Naive thymus-derived CD8-positive, alpha-beta T cell (primary cell): ENCODE measurements at places on chromosomes 2 and 18.

DNA sequence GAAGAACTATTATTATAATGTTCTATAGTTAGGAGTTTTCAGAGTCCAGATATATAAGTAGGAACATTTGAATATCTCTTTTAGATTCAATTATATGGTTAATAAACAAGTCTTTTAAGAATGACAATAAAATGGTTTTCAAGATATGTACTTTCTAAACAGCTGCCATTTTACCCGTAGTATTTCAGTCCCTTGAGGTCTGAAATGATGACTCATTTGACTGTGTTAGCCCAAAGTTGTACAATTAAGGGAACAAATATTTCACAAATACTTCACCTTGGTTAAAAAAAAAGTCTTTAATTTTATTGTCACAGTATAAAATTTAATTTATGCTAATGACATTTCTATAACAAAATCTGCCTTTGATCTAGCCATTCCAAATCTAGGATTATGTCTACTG lies 91.6 kb upstream of the TANK start:
- H3K27ac ChIP-seq: no peak overlapping the region
- H3K4me1 ChIP-seq: peaks cover 3% of the 10 kb centered on the region
- no peak for DNase-seq
- no peaks in the 10 kb centered on the region for H3K27me3 ChIP-seq

DNA sequence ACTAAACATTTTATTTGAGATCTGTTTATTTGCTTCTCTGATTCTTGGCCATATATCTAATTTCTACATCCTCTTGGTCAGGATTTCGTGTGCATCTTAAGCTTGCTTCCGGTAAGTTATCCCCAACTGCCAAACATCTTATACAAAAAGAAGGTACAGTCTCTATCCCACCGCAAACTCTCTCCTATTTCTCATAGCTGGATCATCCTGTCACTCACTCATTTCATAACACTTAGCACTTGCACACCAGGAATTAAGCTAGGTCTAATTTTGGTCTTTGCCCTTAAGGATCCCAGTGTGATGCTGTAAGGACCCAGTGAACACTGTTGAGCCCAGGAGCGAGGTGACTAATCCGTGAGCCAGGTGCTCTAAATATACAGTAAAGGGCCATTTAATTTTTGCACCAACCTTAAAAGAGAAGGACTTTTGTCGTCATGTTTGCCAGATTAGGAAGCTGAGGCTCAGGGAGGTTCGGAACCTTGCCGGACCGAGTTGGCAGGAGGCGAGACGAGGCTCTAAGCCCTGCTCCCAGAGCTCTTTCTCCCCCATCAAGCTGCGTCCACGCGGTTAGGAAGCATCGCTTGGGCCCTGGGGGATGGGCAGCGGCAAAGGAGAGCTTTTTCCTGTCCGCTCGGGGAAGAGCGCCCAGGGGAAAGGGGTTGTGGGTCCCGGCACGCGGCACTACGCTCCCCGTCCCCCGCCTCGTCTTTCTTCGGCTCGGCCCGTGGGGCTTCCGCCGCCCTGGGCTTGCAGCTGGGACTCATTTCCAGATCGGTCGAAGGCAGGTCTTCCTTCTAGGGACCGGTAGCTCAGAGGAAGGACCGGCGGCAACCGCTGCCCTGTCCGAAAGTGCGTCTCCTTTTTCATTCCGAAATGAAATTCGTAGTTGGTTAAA lies 4.1 kb upstream of the ITPRIPL1 start:
- H3K27ac ChIP-seq: peak overlapping the region; percentile 87
- peaks cover 66% of the 10 kb centered on the region for H3K4me1 ChIP-seq
- peak overlapping the region; percentile 86 for H3K4me3 ChIP-seq

DNA sequence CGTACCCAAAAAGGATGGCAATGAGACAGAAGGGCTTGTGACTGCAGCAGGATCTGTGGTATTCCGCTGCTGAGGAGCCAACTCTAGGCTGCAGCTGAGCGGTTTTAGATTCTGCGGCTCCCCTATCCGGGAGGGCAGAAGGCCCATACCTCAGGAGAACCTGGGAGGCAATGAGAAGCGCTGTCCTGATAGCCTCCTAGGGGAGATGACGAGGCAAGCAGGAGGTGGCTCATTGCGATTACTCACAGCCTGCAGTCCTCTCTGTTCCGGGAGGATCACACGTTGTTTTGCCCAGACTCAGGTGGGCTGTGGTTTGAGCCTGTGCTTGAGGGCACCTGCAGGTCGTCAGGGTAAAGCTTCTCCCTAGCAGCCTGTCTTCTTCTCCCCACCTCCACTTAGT lies 65.1 kb downstream of the COA5 start:
- H3K36me3 ChIP-seq: peaks cover 4% of the 10 kb centered on the region
- H3K27me3 ChIP-seq: no peaks in the 10 kb centered on the region
- no peak for DNase-seq
- H3K27ac ChIP-seq: no peak overlapping the region

DNA sequence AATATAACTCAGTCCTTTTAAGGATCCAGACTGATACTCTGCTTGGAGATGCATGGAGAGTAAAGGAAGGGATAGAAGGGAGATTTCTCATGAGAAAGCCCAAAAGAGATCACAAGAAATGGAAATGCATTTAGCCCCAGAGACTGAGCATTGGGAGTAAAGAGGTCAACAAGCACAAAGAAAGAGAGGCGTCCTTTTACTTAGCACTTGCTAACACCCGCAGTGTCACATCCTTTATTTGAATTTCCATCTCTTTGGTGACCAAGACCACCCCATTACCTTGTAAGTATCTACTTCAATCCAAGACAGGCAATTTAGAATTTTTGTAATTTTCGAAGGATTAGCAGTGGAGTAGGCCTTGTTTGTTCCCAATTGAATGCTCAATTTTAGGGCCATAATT lies 111.8 kb upstream of the DCC start:
- H3K36me3 ChIP-seq: no peaks in the 10 kb centered on the region
- no peak for DNase-seq
- no peaks in the 10 kb centered on the region for H3K4me1 ChIP-seq
- no peak overlapping the region for H3K4me3 ChIP-seq
- H3K27ac ChIP-seq: no peak overlapping the region

DNA sequence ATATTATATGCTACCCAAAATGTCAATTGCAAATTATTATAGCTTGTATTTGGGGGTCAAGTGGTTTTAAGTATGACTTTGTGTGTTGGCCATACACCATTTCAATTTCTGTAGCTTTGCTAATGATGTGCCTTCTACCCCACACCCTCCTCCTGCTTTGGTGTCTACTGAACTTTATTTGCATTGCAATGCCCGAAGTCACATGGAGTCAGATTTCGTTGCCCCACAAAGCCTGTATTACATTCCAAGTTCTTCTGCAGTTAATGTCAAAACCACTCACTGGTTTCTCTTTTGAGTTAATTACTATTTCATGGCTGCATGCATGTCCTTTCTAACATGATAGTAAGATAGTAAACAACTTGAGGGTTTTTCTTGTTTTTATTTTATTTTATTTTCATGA lies 528.9 kb downstream of the RIT2 start:
- no peak for DNase-seq
- H3K4me1 ChIP-seq: no peaks in the 10 kb centered on the region
- H3K36me3 ChIP-seq: no peaks in the 10 kb centered on the region
- no peak overlapping the region for H3K4me3 ChIP-seq

GRCh38 chr18:56565551-56566345 lies 72.6 kb downstream of the TXNL1 start:
- H3K27ac ChIP-seq: no peak overlapping the region
- H3K36me3 ChIP-seq: no peaks in the 10 kb centered on the region
- H3K4me1 ChIP-seq: no peaks in the 10 kb centered on the region
- H3K4me3 ChIP-seq: no peak overlapping the region
- no peak for DNase-seq

DNA sequence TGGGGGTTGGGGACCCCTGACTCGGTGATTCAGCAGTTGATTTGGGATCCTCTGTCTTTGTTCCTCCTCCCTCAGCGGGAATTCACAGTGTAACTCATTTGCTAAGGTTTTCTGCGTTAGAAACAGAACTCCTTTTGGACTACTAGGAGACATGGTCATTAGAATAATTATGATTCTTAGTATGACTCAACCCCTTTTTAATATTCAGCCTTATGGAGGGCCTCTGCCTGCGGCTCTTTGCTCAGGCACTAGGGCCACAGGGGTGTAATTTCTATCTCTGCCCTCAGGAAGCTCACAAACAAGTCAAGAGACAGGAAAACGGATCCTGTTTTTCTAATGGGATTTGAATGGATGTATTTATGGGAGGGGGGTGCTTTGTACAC lies 117.4 kb downstream of the SPTBN1 start:
- peak overlapping the region; percentile 83 for H3K4me3 ChIP-seq
- peaks cover 6% of the 10 kb centered on the region for H3K36me3 ChIP-seq
- H3K4me1 ChIP-seq: peaks cover 99% of the 10 kb centered on the region
- DNase-seq: no peak
- peak overlapping the region; percentile 98 for H3K27ac ChIP-seq
- H3K27me3 ChIP-seq: no peaks in the 10 kb centered on the region

GRCh38 chr2:160590664-160591063 lies 97.1 kb upstream of the RBMS1 start:
- no peak overlapping the region for H3K4me3 ChIP-seq
- peaks cover 15% of the 10 kb centered on the region for H3K4me1 ChIP-seq
- DNase-seq: no peak
- peak overlapping the region; percentile 0 for H3K27ac ChIP-seq

- no peaks in the 10 kb centered on the region for H3K36me3 ChIP-seq
- no peaks in the 10 kb centered on the region for H3K27me3 ChIP-seq
- peaks cover 16% of the 10 kb centered on the region for H3K4me1 ChIP-seq
- no peak overlapping the region for H3K27ac ChIP-seq
- DNase-seq: no peak
Measured at GRCh38 chr2:29032189-29032588, 42.1 kb downstream of the PCARE start.

DNA sequence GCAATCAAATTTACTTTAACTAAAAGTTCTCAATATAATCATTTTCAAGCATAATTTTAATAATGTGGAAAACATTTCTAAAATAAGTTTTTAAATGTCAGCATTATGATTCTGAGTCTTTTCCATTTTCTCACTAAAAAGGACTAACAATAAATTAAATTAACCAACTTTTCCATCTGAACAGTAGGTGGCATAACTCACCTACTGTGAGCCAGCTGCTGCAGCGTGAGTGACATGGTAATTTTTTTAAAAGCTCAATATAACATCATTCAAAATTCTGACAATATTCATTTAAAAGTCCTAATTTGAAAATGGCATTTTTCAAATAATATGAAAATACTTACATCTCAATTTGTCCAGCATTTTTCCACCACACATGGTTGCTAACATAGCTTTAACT lies 66.5 kb downstream of the DTNB start:
- no peaks in the 10 kb centered on the region for H3K27me3 ChIP-seq
- no peak overlapping the region for H3K4me3 ChIP-seq
- H3K36me3 ChIP-seq: no peaks in the 10 kb centered on the region
- DNase-seq: peak; percentile 38
- peaks cover 1% of the 10 kb centered on the region for H3K4me1 ChIP-seq
- H3K27ac ChIP-seq: no peak overlapping the region

- no peak overlapping the region for H3K27ac ChIP-seq
- H3K4me3 ChIP-seq: no peak overlapping the region
- H3K4me1 ChIP-seq: no peaks in the 10 kb centered on the region
- H3K27me3 ChIP-seq: peaks cover 7% of the 10 kb centered on the region
- DNase-seq: no peak
Measured at GRCh38 chr2:144596073-144596871, 76.4 kb upstream of the ZEB2 start.

DNA sequence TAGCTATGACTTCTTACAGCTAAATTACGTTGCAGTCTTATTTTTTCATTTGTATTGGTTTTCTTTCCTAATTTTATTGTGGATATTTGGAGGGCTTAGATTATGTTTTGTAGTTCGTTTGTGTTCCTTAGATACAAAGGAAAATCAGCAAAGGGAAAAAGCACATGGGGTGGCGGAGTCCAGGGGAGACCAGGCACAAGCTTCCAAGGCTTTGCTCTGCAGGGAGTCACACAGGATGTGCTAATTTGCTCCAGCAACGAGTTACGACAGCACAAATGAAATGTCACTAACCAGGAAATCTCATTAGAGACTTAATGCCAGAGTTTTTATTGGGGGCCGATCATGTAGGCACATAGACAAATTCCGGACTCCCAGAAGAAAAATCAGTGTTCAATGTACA lies 60.5 kb upstream of the CABYR start:
- no peak overlapping the region for H3K4me3 ChIP-seq
- peaks cover 61% of the 10 kb centered on the region for H3K36me3 ChIP-seq
- no peak for DNase-seq
- no peaks in the 10 kb centered on the region for H3K27me3 ChIP-seq
- no peak overlapping the region for H3K27ac ChIP-seq
- peaks cover 17% of the 10 kb centered on the region for H3K4me1 ChIP-seq
